SK-N-SH treated with all-trans-retinoic acid at 6 μM for 48 hours (cell line): ENCODE measurements at places on chromosomes 4 and X.

DNA sequence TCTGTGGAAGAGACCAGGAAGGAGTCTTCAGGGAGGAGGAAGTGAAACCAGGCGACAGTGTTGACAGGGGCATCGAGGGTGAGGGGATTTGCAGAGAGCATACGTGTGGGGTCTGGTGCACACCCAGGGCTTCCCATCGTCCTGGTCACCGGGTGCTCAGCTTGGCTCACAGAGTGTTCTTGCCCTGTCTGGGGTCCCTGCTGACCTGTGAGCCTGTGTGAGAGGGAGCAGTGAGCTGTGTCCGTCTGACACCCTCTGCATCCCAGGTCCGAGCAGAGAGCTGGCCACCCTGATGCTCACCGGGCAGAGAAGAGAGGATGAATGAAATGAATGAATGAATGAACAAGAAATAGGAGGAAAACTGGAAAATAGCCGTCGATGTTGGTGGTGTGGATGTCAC, 46.5 kb downstream of the CPZ start:
- ATAC-seq, result no peak

DNA sequence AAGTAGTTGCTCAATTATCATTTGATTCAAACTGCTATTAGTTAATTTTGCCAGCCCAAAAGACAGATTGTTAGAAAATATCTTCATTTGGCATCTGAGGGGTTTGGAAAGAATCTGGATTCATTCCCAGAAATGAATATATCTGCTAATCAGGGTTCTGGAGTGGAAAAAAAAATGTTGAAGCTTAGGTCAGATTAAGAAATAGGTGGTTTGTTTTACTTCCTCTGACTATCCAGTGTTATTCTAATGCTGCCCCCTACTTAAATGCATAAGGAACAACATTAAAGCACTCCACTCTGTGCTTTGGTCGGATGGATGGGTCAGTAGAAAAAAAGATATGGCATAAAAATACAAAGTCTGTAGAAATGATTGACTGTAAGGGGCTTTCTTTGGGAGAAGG, 89.0 kb downstream of the LUZP4 start:
- ATAC-seq, result peak; percentile 49; the same call in 2 of the 3 replicates

DNA sequence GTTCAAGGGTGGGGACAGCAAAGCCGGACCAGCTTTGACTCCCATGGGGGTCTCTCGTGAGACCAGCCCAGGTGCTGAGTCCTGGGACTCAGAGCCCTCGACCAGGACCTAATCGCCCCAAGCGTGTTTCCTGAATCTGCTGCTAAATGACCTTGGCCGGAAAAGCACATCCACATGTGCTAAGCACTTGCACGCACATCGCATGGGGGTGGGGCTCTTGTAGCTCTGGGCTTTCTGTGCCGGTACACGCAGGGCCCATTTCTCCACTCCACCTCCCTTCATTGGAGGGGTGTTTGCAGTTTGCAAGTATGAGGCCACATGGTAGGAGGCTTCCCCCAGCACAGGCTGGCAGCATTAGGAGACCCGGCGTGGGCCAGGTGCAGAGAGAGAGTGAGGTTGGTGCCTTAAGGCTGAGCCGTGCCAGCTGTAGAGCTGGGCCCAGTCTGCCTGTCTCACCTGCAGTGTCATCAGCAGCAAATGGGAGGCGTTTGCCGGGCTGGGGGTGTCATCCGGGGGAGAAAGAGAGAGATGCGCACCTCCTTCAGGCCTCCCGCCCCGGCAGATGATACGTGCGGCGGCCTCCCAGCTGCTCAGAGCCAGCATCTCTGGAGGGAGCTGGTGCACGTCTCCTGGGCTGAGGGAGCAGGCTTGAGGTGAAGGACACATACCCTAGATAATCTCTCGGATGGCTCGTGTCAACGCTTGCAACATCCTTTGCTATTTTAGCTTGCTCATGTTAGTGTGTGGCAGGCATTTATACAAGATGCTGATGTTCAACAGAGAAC, 45.2 kb upstream of the CLCN4 start:
- no peak for ATAC-seq

- ATAC-seq, result no peak
These were observed 9.7 kb downstream of the TMEM184C start for GRCh38 chr4:147626903-147627302.

DNA sequence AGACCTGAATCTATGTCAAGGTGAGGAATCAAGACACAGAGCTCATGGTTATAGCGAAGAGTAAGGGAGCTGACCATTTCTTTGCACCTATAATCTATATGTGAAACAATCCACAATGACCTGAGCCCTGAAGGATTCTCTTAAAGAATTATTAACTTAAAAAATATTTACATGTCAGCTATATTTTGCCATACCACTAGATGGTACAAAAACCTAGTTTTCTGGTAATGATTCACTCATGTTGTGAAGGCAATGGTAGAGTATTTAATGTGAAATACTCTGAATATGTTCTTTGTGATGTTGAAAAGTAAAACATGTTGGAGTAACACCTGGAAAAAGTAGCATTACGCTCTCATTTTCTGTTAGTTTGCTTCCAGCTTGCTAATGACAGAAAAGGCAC, 40.0 kb downstream of the VGLL1 start:
- no peak for ATAC-seq

GRCh38 chr4:15002659-15003400, 549 bp downstream of the CPEB2 start:
- ATAC-seq, result peak; percentile 40

GRCh38 chr4:113591982-113592381, 169.6 kb downstream of the CAMK2D start:
- no peak; the same call in 2 of the 3 replicates for ATAC-seq

- ATAC-seq, result no peak
These were observed 77.5 kb upstream of the CLCN4 start for GRCh38 chrX:10079231-10079630.

DNA sequence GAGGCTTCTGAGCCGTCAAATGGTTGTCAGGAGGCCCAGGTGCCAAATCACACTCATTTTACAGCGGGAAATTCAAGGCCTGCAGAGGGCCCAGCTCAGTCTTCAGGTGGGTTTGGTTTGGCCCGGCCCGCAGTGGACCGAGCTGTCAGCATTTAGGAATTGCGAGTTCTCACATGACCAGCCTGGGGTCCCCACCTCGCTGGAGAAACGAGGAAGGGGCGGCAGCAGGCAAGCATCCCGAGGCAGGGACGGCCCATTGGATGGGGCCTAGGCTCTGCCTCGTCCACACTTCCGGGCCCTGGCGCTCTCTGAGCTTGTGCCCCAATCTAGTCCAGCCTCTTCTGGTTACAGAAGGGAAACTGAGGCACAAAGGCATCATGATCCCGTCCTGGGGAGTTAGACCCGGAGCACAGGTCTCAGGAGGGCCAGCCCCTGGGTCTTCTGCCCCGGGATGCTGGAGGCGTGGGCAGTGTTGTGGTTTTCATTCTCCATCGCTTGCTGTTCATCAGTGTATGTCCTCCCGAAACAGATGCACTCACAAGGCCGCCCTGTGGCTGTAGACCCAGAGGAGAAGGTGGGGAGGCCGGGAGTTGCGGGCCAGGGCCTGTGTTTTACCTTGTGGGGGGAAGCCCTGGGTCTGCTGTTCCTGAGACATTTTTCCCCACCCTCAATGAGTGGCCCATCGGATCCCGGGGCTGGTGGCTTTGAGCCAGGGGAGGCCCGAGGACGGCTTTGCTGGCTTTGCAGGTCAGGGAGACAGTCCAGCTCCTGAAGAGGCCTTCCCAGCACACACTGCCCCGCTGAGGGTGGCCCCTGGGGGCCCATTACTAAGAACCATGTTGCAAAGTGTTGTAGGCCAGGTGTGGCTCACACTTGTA, 8.9 kb downstream of the PSAPL1 start:
- no peak for ATAC-seq

DNA sequence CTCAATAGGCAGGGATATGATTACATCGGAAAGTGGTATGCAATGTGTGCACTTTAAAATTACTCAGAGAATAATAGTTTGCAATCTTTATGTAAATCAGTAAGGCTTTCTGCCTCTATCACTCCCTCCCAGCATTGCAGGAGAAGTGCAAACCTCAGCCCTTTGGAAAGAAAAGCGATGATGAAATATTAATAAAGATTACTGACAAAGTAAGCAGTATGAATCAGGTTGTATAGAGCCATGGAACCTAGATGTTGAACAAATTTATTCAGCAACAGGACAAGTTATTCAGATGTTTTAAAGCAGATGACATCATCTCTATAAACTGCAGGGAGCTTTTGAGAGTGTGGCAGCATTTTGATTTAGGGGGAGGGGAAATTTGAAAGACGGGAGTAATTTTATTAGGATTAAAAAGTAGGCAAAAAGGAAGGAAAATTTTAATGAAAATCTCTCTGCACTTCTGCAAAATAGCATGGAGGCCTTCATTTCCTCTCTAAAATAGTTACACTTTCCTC, 631.7 kb upstream of the GRIA3 start:
- no peak for ATAC-seq

GRCh38 chr4:152079543-152080293, 318.9 kb upstream of the GATB start:
- no peak for ATAC-seq

DNA sequence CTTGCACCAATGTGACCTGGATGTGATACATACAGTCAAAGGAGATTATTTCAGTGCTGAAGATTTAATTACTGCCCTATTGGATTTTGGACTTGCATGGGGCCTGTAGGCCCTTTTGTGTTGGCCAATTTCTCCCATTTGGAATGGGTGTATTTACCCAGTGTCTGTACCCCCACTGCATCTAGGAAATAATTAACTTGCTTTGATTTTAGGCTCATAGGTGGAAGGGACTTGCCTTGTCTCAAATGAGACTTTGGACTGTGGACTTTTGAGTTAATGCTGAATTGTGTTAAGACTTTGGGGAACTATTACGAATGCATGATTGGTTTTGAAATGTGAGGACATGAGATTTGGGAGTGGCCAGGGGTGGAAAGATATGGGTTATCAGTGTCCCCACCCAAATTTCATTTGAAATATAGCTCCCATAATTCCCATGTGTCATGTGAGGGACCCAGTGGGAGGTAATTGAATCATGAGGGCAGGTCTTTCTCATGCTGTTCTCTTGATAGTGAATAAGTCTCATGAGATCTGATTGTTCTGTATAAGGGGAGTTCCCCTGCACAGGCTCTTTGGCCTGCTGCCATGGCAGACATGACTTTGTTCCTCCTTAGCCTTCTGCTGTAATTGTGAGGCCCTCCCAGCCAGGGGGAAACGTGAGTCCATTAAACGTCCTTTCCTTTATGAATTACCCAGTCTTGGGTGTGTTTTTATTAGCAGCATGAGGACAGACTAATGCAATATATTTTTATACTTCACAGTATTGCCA, 362.2 kb upstream of the SPANXN4 start:
- no peak for ATAC-seq

DNA sequence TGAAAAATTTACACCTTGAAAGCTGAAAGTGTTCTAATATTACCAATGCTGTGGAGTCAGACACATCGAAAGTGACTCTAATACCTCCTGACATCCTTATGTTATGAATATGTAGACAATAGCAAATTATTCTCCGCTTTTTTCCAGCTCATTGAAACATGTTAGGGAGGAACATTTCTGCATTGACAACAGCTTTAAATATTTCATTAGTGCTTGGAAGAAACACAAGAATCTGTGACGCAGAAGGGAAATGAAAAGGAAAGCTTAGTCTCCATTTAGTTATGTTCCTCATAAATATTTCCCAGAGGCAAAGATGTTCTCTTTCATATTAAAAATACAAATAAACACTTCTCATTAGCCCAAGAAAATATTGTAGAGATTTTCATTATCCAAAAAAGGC, 55.8 kb upstream of the CD99 start:
- ATAC-seq, result no peak

GRCh38 chr4:121011138-121011537, 61.2 kb downstream of the NDNF start:
- no peak for ATAC-seq

- ATAC-seq, result peak; percentile 89
These were observed 14.5 kb upstream of the PRRG3 start for GRCh38 chrX:151680805-151681204.

DNA sequence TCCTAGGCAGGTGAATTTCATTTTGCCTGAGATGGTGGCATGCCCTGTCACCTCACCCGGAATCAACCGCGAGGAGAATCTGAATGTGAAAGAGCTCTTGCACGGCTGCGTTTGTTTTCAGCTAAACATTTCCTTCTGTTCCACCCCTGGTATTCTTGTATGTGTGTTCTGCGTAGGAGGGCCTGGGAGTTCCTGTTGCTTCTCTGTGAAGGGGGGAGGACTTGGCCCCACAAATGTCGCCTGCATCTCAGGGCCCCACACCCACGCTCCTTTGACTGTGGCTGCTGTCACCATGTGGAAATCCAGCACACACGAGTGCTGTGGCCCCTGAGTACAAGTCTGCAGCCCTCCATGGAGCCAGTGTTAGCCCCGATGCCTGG, 45.8 kb upstream of the CLCN4 start:
- ATAC-seq, result no peak

GRCh38 chrX:40107291-40108161, 9.8 kb upstream of the BCOR start:
- no peak for ATAC-seq

GRCh38 chr4:38306482-38307071, 346.4 kb downstream of the PTTG2 start:
- no peak for ATAC-seq

- no peak for ATAC-seq
These were observed 688.6 kb downstream of the SH3BGRL start for GRCh38 chrX:81890521-81890920.

DNA sequence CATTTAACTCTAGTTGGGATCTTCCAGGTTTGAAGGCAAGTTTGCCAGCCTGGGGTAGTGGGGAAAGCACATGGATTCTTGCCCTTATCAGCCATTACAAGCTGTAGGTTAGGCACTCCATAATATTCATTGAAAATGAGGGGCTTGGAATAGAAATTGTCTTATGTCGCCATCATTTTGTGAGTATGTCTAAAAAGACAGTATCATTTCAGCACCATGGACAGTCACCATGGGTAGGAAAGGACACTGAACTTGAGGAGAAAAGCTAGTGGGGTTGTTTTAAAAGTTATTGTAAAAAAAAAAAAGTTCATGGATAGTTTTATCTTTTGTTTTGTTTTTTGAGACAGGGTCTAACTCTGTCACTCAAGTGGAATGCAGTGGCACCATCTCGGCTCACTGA, 356.1 kb downstream of the HNRNPD start:
- no peak for ATAC-seq

GRCh38 chrX:68203646-68204045, 229.6 kb downstream of the OPHN1 start:
- no peak for ATAC-seq

DNA sequence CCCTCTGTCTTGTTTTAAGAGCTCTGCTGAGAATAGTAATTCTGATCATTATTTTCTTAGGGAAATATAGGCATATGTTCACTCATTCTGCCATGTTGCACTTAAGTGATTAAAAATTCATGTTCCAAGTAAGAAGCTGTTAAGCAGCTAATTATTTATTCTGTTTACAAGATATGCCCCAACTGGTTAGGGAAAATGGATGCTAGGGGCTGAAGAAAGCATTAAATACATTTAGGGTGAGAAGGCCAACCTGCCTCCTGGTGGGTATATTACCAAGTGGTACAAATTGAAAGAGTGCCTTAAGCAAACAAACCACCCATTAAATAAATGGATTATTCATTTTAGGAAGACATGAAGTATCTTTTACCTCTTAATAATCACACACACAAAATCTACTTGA, 392.6 kb upstream of the EPHA5 start:
- no peak for ATAC-seq
